ENCODE measurements at places on chromosomes 4 and X.

DNA sequence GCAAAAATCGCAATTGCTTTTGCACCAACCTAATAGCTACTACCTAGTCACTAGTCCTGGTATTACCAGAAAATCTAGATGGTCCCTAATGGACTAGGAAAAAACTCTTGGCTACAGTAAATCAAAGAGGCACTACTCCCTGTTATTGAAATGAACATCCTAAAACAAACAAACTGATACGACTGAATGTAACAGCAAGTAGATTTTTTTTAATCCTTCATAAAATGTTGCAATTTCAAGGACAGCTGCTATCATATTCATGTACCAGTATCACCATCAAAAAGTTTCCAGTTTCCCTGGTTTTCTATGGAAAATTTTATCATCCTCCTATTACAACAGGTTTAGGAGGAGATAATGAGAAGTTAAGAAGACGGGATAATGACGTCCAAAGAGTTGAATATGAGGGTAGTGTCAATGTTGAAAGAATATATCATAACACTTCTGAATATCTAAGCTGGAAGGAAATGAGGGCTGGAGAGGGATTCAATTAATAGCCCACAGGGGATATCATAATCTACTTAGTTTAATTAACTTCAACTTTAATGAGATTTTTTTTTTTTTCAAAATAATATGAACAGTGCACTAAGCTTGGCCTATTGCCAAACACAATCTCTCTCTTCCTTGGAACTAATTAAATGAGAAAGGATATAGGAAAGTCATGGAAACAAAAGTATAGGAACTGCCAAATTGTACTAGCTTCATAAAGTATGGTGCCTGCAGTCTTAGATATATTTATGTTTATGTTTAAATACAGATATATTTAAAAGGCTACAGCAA lies 94.8 kb upstream of the SMIM10 start:
- no peak for DNase-seq

- DNase-seq, result no peak
These were observed 246.7 kb upstream of the DIPK2B start for GRCh38 chrX:45447331-45447730.

DNA sequence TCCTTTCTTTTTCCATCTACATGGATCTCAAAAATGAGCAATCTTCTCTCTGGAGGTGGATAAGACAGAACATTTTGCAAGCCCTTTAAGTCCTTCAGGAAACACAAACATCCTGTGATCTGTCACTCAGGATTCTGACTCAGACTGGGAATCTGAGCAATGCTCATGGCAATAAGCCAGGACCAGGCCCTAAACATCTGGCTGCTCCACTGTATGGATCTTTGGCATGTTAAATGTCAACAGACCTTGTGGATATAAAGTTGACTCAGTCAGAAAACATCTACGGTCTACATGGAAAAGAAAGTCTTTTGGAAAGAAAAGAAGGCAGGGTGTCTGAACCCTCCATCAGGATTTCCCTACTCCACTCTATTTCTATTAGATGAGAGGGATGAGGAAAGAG lies 17.8 kb upstream of the CHIC2 start:
- no peak for DNase-seq

DNA sequence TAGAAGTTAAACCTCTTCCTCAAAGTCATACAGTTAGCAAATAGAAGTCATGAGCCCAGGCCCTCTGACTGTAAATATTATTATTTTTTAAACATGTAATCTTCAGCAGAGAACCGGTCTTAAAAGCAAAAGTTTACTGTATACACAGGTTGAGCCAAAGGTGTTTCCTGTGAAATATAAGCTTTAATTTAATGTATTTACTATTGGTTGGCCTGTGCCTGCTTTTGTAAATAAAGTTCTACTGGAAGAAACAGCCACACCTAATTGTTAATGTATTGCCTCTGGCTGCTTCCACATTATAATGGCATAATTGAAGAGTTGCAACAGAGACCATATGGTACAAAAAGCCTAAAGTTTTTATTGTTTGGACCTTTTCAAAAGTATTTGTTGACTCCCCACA lies 61.0 kb upstream of the PRDM8 start:
- no peak for DNase-seq

GRCh38 chrX:49291615-49292337 lies 11.7 kb upstream of the GAGE10 start:
- DNase-seq, result peak; percentile 60

DNA sequence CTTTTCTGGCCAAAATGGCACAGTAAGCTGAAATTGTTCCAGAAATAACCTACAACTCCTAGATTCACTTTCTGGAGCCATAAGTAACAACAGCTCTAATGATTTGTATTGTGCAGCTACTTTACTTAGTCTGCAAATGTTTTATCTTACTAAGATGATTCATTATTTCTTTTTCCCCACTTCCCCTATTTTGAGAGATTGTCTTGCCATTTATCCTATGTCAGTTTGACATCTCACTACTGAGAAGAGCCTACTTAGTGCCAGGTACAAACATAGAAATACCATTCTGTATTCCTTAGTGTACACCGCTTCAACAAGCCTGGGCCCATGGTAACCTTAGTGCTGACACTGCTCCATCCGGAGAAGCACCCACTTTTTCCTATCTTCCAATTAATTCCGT lies 13.8 kb upstream of the STK26 start:
- DNase-seq, result no peak

GRCh38 chr4:112823606-112824005 lies 186.7 kb downstream of the LARP7 start:
- DNase-seq, result no peak

GRCh38 chr4:32268863-32269262 lies 1548.7 kb downstream of the PCDH7 start:
- DNase-seq, result no peak

GRCh38 chr4:14169460-14169859 lies 541.9 kb upstream of the BOD1L1 start:
- DNase-seq, result no peak

- DNase-seq, result no peak
These were observed 243.2 kb downstream of the CPE start for GRCh38 chr4:165621983-165622382.

DNA sequence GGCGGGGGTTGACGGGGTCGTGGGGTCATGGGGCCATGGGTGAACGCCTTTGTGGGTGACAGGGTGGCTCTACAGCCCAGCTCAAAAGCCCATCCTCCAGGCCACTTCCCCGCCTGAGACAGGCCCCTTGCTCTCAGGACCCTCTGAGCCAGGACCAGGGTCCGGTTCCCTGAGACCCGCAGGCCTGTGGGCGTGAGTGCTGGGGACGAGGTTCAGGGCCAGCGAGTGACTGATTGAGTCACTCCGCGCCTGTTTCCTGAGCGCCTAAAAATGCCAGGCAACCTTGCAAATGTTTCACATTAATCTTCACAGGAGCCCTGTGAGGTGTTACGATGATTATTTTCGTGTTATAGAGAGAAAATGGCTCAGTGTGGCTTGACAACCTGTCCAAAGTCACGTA lies 97.8 kb downstream of the ZNF674 start:
- no peak for DNase-seq

GRCh38 chrX:118974908-118975671 lies 672 bp downstream of the LONRF3 start:
- DNase-seq, result no peak

DNA sequence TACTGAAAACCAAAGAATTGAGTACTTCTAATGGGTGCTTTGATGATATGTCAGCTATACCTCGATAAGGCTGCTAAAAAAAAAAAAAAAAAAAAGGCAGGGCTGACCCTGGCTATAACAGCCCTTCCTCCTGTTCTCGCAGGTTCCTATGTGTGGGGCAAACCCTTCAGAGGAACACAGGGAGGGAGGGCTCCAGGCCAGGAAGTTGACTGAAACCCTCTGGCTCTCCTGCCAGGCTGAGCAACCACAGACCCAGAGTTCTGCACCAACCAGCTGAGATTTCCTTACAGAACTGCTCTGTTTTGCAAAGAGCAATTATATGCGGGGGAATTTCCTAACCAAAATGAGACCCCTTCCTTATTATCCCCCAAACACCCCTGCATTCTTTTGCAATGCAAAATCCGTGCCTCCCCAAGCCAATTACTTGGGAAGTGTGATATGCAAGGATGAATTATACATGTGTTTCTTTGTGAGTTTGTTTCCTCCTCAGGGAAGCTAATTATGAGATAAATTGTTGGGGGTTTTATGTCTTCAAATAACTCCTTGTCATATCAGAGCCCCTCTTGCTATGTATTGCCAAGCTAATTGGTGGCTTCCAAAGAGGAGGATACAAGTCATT lies 45.6 kb downstream of the PDHA1 start:
- no peak for DNase-seq

GRCh38 chrX:115284877-115285276 lies 4.6 kb upstream of the LUZP4 start:
- no peak for DNase-seq

DNA sequence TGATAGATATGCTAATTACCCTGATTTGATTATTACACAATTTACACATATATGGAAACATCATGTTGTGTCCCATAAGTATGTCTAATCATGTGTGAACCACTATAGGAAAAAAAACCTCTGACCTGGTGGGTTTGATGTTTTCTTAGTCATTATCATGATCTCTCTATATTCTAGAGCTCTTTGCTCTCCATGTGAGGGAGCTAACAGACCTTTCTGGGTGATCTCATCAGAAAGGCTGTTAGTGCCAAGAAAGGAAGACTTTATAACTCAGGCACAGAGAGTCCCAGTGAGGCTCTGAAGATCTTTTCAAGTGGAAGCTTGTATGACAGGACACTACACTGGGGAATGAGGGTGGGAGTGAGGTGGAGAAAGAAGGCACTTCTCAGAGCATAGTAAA lies 527.7 kb upstream of the MAGEB2 start:
- no peak for DNase-seq

DNA sequence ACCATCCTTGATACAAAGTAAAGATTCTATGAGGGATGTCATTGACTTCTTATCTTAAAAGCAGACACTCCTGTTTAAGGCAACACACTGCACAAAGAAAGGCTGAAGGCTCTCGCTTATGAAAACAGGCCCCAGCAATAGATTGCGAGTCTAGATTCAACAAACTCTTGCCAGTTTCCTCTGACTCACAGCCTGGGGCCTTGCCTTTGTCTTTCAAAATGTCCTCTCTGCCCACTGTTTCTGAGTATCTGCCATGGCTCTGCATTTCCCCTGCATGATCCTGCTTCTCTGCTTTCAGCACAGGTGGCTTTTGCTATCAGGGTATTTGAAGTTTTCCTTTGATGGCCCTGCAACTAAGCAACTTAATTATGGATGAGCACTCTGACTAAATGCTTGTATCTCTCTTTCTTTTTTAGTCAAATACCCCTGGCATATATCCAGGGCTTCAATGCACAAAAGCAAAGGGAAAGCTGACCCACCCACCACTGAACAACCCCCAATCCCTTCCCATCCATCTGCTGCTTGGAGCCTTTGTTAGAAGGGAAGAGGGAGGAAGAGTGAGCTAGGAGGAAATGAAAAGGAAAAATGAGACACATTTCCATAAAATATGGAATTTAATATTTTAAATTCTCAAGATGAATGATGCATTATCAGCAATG lies 32.2 kb downstream of the NDP start:
- DNase-seq, result no peak

DNA sequence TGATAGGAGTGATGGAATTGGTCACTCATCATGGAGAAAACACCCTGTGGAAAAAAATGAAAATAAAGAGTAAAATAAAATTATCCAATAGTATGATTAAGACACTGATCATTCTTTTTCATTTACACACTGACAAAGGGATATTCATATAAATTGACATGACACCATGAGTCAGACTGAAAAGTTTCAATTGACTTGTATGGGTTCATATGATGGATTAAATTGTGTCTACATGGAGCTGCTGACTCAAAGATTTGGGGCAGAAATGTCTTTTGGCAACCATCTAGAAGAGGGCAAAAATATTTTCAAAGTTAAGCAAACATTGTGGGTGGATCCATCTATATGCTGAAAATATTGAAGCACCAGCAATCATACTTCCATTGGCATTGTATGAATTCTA lies 153.4 kb upstream of the PPP3CA start:
- DNase-seq, result no peak

DNA sequence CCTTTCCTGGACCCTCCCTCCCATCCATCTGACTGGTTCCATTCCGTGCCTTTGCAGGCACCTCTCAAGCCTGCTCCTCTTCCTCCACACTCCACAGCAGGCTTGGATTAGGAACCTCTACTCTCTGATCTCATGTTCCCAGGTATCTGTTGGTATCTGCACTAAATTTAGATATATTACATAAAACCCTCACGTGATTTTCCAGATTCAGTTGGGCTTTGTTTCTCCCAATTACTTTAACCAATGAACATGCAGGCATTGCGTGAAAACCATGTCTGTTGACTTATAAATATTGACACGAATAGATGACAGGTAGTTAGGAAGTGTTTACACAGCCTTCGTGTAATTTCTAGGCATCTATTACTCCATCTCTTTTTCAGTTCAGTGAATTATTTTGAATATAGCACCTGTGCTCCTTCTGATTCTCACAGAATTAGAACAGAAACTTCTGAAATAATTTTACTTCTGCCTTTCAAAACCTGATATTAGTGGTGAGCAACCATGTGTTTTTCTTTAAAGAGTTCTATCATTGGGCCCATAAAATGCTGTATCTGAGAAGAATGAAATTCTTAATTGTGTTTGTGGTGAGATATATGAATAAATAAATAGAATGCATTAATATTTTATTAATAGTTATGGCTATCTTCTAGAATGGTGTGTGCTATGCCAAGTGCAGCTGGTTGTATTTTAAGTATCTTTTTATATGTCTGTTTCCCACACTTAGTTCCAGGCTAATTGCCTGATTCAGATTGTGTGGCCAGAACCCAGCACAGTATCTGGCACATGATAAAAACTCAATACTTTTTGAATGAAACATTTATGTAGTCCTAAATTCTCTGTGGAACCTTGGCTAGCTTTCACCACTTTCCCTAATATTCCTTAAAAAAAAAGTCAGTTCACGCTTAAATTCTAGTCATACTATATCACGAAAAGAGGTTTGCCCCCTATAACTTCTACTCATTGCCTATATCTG lies 304.8 kb downstream of the QDPR start:
- DNase-seq, result no peak

GRCh38 chr4:7845493-7846128 lies 94.0 kb downstream of the AFAP1 start:
- no peak for DNase-seq

- DNase-seq, result no peak
These were observed 22.8 kb downstream of the RAB28 start for GRCh38 chr4:13461191-13461905.

- DNase-seq, result no peak
These were observed 39.2 kb downstream of the POLA1 start for GRCh38 chrX:24732766-24733500.

DNA sequence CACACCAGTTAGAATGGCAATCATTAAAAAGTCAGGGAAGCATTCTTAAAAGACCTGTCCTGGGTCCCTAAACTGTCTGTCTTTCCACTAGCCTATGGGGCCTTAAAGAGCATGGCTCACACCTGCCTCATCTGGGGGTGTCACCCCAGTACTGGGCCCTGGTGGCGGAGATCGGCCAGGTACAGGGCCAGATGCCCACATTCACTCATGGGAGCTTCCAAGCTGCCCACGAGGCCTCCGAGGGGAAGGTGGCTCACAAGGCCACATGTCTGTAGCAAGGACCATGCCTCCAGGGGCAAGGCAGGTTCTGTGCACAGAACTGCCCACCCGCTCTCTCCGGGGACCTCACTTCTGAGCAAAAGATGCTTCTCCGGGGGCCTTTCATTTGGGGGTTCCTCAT lies 55.5 kb upstream of the AFAP1 start:
- DNase-seq, result no peak

- DNase-seq, result no peak
These were observed 6.0 kb upstream of the PDLIM3 start for GRCh38 chr4:185541251-185541727.
